ENCODE measurements at places on chromosomes 1 and 21.

GRCh38 chr21:16768096-16768495 lies 744.7 kb upstream of the CXADR start:
- DNase-seq, result no peak

DNA sequence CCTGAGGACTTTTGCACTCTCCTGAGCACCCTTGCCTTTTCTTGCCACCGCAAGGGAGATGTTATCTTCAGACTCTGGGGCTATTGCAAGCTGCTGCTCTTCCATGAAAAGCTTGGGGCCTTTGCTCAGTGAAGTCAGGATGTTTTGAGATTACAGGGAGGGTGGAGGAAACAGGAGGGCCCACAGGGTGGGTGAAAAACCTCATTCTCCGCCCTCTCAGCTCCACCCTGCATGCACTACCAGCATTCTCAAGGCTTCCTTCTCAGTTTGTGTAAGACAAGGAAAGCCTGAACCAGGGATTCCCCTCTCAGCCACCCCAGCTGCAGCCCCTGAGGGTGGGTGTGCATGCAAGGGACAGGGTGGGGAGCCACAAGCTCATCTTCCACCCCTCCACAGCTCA lies 25.8 kb upstream of the ZNF648 start:
- no peak for DNase-seq

DNA sequence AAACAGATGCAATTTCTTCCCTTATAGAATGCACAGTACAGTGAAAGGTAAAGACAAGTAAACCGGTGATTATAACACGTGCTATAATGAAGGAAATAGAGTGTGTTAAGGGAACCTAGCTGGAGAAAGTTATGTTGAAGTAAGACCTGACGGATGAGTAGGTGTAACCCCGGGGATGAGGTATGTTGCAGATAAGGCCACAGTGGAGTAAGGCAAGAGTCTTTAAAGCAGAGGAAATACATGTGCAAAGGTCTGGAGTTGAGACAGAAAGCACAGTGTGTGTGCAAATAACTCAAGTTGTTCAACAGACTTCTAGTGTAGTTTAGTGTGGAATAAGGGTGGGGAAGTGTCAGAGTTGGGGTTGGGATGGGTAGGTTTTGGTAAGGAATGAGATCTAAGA lies 2.9 kb downstream of the DBT start:
- no peak for DNase-seq

DNA sequence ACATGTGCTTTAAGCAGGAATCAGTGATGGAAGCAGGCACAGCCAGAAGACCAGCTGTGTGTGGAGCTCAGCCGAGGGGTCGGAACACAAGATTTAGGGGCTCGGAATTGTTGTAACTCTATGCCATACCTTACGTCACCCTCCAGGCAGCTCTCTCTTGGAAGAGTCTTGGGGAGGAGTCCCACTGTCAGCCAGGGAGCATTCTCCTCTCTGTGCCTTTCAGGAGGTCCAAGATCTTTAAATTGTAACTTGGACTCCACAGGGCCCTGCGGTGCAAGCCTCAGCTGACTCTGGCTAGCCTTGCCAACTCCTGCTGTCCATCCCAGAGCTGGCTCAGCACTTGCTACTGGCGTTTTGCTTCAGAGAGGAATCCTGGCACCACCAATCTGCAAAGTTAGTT lies 26.4 kb upstream of the ROR1 start:
- DNase-seq, result no peak

DNA sequence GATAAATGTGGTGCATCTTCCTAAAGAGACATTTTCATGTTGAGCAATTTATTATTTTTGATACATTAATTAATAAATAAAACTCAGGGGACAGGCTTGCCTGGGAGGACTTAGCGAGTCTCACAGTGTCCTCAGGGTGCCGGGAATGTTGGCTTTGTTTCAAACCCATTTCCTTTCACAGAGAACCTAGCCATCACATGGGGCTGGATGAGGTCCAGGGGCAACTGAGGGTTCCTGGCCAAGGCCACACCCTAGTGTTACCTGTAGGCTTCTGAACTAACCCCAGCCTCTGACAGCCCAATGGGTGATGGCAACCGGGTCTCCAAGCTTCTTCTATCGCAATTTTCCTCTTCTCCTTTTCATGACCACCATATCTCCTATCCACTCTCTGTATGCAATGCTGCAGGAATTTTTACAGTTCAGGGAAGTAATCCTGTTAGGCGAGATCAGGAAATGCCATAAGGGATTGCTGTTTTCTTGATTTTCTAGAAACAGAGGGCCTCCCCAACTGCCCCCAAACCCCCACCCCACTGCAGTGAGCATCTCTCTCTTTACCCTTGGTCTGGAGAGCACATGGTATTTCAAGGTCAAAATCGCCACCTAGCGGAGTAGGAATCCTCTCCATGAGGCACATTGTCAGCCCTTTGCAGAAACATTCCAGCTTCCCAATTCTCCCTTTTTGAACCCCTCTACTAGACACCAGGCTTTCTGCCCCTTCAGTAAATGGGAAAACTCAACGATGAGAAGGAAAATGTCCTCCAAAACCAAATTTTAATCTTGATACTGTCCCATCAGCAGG lies 22.1 kb upstream of the SMYD3 start:
- no peak for DNase-seq

GRCh38 chr1:92820551-92820950 lies 11.3 kb upstream of the RPL5 start:
- DNase-seq, result no peak

DNA sequence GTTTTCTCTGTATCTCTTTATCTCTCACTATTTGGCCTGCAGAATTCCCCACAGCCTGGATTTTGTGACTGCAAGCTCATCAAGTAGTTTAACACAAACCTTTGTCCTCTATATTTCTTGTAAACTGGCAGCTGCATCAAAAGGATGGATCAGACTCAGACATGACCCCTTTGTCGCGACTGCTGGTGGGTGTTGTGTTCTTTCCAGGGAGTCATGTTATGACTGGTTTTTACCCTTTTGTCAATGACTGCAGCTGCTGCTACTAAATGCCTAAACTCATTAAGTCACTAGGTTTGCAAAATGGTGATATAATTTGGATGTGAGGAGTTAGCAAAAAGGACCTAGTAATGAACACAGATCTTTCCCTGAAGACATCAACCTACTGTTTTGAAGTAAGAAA lies 10.2 kb upstream of the TOMM20 start:
- DNase-seq, result no peak

- DNase-seq, result peak; percentile 48
Measured at GRCh38 chr1:166884040-166884642, 8.1 kb upstream of the TADA1 start.

GRCh38 chr1:155192346-155193274 lies 15.1 kb downstream of the THBS3 start:
- DNase-seq, result no peak

GRCh38 chr1:241770115-241770514 lies 77.9 kb upstream of the EXO1 start:
- DNase-seq, result no peak

GRCh38 chr1:109383087-109383779 lies 14.5 kb downstream of the SORT1 start:
- DNase-seq, result no peak

DNA sequence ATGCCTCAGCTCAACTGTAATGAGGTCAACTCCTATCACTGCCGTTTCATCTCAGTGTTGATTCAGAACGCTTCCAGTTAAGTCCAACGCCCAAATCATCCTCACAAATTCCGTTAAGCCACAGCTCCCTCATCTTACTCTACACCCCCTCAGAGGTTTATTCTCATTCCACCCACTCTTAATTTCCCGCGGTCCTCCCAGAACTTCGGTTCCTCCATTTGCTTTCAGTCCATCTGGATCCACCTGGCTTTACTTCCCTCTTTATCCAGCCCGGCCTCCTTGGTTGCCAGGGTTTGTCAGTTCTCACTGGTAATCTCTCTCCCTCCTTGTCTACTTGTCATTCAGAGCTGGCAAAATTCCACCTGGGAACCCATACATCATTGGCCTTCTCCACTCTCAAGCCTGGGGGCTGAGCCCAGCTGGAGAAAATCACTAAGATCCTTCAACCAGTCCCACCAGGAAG lies 51.3 kb upstream of the RUNX1 start:
- no peak for DNase-seq

DNA sequence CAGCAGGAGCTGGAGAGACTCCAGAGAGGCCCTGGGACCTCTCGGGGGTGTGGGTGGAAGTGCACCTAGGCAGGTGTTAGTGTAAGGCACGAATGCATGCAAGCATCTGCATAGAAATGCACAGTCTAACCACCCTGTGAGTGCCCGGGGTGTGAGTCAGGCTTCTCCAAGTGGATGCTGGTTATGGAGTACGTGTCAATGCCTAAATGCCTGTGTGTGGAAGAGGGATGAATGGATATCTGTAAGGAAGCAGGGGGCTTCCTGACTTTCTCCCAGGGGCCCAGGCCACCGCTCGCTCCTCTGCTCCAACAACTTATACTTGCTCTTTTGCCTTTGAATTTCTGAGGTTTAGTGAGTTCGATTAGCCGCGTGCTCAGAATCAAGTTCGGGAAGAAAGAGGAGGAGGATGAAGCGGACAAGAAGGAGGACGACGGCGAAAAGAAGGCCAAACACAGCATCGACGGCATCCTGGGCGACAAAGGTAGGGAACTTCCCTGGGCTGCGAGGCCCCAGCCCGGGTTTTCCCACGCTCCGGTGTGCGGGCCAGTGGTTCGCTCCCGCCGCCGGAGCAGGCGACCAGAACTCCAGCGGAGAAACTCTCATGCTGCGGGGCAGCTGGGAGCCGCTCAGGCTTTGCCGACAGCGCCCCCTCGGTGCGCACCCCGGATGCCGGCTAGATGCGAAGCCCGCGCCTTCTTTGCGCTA lies 5.4 kb downstream of the PAX7 start:
- no peak for DNase-seq

DNA sequence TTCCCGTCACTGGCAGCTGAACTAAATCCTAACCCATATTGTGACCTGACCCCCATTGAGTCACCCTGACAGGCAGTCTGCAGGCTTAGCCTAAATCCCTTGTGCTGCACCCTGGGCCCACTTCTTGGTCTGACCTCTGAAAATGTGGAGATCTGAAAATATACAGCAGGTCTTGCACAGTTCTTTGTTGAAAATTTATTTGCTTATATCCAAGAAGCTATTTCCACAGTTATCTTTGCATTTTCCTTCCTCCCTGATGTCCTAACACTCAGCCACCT lies 87.1 kb downstream of the BCAR3 start:
- no peak for DNase-seq

- no peak for DNase-seq
Measured at GRCh38 chr1:2523891-2524609, 2.3 kb downstream of the PANK4 start.

DNA sequence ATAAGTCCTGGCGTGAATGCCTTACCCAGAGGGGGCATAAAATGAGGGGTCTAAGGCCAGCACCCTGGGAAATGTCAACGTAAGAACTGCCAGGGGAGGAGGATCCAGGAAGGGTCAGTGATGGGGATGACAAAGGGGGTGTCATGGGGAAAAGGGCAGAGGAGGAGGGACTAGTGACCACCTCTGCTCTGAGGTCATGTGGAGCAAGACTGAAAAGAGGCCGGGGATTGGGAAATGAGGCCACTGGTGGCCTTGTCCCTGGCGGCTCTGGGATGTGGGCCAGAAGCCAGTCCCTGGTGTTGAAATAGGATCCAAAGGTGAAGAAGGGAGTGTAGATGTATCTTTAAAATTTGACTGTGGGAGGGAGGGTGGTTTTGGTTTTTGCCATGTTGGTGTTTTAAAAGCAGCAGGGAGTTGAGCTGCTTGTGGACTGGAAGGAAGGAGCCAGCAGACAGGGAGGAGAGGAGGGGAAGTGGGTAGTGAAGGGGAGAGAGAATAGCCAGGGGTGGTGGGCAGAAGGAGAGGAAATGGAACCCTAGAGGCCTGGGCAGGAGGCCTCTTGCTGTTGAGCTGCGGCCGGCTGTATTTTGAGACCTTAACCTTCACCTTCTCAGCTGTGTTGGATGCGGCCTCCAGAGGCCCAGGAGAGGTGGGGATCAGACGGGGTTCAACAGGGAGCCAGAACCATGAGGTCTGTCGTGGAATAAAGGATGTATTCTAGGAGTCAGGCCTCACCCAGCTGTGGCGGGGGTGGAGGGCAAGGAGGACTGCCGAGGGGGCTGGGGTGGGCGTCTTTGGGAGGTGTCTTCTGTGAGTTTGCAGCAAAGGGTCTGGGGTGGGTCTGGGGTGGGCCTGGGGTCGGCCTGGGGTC lies 92.5 kb downstream of the DHRS3 start:
- DNase-seq, result peak; percentile 95

- DNase-seq, result no peak
Measured at GRCh38 chr1:212646588-212646987, 38.0 kb downstream of the ATF3 start.
